ENCODE measurements at places on chromosomes 6 and 20.
A peak's percentile ranks its signal among the peaks of the same experiment; 100 is the strongest.

DNA sequence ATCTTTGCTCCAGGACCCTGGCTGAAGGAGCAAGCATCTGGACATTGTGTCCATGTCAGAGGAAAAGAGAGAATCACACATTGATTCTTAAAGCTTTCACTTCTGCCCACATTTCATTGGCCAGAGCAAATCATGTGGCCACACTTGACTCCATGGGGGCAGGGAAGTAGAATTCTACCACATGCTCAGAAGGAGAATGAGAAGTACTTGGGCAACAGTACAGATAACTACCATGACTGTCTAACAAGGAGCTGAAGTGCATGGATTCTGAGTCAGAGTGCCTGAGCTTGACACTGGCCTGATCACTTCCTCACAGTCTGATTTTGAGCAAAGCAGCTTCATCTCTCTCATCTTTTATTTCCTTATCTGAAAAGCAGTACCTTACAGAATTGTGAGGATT, 38.6 kb downstream of the GHRH start:
- no peak for DNase-seq

DNA sequence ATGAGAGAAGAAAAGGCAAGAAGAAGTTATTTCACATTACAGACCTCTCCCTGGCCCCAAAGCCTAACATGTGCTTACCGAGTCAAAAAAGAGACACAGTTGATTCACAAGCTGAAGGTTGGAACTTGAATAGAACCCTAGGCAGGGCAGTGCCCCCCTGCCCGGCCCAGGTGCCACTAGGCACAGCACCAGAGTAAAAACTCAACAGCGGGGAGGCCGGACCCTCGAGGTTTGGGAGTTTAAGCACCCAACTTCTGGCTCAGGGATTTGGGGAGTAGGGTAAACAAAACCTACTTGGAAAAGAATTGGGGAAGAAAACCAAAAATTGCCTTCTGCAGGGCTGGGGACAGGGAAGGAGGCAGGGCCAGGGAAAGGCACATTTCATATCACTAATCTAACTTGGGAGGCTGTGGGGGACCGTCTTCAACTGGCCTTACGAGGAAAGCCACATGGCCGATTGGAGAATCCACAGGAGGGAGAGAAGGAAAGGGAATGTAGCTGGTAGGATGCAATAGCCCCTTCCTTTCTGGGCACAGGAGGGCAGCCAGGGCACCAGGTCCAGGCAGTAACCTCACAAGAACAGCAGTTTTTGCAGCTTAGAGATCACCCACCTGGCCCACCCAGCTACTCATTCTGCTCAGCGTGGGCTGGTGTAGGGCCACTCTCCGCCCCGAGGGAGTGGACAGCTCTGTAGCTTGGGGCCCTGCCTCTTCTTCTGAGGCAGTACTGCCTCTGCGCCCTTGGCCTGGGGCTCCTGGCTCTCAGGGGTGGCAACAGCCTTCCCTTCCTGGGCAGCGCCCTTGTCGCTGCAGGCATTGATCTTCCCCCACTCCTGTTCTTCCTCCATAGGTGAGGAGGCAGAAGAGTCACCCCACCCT, 1.8 kb upstream of the HEBP2 start:
- DNase-seq: no peak

- DNase-seq: peak; percentile 57
Measured at GRCh38 chr6:158072083-158072721, 90.5 kb downstream of the SYNJ2 start.

- no peak for DNase-seq
Measured at GRCh38 chr20:17499041-17499440, 32.1 kb downstream of the BFSP1 start.

GRCh38 chr6:104579310-104579863, 280.3 kb downstream of the HACE1 start:
- DNase-seq: no peak

DNA sequence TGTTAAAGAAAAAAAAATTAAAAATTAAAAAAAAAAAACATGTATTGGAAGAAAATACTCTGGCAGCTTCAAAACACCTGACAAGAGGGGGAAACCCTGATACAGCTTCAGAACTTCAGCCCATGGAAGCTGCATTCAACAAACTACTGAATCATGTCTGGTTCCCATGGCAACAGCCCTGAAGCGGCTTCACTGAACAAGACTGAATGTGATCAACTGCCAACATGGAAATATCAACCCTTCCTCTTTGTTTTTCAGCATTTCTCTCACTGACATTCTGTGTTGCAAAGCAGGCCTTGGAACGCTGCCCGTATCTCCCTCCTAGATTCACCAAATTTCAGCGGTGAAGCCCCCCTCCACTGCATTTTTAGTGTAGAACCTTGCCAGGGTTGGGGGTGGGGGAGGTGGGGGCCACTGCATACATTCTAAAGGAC, 91.3 kb upstream of the SHLD1 start:
- peak; percentile 38 for DNase-seq

DNA sequence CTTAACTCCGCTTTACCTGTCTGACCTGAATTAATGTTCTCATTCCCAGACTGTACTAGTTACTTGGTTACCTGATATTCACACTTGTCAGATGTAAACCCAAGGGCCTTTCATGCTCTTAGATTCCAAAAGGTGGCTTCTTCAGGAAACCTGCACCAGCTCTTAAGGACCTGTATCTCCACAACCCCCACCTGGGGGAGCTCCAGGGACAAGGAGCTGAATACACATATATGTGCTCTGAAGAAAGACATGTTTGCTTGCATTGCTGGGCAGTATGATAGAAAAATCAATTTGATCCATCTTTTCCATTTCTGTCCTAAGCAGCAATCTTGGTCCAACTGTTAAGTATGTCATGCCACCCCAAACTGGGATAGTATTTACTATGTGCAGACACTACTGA, 64.8 kb upstream of the POU3F2 start:
- no peak for DNase-seq

GRCh38 chr6:52227495-52227894, 16.8 kb downstream of the IL17F start:
- no peak for DNase-seq

Measured in activated B cell treated with CpG ODN at 0.5 μM for 24 hours (primary cell).